Activated CD4-positive, alpha-beta T cell treated with anti-CD3 and anti-CD28 coated beads, Interleukin-2, amount 50 U/mL, for 48 hours (primary cell): ENCODE measurements at places on chromosomes 6 and 20.

DNA sequence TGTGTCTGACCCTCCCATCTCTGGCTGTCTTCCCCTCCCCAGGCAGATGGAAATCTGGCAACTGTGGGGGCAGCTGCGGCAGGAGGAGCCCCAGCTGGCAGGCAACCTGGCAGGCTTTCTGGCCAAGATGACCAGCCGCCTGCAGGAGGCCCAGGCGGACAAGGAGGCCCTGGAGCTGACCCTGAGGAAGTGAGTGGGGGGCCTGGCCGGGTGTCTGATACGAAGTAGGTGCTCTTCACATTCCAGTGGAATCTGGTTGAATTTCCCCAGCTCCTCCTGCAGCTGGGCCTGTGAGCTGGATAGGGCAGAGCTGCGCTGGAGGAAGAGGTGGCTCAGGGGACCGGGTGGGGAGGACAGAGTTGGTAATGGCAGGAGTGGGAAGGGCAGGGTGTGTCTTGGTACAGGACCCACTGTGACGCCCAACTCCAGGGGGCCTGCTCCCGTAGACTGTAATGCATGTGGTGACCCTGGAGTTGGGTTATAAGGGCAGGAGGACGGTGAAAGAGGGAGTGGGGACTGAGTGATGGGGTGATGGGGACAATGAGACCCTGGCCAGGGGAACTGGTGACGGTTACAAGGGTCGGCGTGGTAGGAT is 19.7 kb downstream of the RAB44 start:
- no peak for DNase-seq

DNA sequence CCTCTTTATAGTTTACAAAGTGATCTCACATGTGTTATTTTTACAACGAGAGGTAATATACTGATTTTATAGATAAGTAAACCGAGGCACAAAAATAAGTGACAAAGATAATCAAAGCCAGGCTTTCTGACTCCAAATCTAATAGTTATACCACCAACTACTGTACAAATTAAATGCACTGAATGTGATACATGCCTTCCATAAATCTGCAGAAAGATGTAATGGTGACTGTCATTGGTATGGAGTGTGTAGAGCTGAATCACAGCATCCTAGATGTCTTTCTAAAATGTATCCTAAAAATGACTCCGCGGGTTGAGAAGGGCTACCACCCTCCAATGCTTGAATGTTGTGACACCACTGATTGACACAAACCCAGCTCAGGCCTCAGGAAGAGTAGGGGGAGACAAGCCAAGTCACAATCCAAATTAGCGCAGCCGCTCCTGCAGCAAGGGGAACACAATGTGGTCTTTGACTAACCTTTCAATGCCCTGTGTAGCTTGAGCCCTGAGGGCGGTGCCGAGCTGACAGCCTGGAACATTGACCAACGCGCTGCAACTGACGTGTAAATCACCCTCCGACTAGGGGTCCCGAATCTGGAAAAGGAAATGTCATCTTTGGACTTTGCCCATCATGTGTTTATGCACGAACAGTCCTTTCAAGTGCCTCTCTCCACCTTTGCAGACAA is 136.8 kb downstream of the OLIG3 start:
- DNase-seq, result no peak

- no peak for DNase-seq
Observed at GRCh38 chr6:136587527-136587926, 37.3 kb upstream of the MAP7 start.

DNA sequence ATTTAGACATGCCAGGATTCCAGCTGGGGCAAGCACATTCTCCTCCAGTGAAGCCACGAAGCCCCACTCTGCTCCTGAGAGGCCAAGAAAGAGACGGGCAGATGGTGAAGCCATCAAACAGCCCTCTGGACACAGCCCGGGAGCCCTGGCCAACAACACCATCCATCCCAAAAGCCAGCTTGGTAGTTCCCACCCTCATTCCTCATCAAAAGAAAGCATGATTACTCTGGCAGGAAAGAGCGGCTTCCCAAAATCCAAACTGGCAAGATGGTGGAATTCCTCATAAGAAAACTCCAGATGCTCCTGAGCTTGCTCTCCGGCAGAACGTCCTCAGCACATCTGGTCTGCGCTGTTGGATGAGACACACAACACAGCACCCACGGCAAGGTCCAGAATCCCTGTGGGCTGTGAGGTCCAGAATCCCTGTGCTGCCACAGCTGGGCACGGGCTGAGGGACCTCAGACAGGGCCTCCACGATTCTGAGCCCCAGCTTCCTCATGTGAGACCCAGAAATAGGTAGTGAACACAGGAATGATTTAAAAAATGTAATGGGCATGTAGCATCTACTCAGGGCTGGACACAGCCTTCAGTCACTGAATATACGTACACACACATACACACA is 52.6 kb downstream of the THBS2 start:
- DNase-seq, result no peak

GRCh38 chr6:14981960-14982359 is 263.9 kb upstream of the JARID2 start:
- DNase-seq, result no peak

DNA sequence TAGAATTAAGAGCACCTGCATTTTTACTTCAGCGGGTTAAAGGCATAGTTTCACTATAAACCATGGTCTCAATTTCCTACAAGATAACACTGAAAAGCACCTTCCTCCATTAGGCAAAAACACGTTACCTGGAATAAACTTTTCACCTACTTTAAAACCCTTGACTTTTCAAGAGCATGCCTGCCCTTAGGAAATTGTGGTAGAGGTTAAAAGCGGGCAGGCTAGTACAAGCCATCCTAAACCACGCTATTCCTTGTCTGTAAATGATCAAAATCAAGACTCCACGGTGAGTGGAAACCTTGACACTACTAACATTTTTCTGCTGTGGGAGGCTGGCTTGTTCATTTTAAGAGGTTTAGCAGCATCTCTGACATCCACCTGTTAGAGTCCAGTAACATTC is 43.9 kb downstream of the NR2E1 start:
- no peak for DNase-seq

DNA sequence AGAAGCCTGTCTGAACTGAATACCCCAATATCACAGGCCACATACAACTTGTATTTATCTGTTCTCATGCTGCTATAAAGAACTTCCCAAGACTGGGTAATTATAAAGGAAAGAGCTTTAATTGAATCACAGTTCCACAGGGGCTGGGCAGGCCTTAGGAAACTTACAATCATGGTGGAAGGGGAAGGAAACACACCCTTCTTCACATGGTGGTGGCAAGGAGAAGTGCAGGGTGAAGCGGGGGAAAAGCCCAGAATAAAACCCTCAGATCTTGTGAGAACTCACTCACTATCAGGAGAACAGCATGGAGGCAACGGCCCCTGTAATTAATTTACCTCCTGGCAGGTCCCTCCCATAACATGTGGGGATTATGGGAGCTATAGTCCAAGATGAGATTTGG is 50.3 kb upstream of the FNDC1 start:
- DNase-seq, result no peak

DNA sequence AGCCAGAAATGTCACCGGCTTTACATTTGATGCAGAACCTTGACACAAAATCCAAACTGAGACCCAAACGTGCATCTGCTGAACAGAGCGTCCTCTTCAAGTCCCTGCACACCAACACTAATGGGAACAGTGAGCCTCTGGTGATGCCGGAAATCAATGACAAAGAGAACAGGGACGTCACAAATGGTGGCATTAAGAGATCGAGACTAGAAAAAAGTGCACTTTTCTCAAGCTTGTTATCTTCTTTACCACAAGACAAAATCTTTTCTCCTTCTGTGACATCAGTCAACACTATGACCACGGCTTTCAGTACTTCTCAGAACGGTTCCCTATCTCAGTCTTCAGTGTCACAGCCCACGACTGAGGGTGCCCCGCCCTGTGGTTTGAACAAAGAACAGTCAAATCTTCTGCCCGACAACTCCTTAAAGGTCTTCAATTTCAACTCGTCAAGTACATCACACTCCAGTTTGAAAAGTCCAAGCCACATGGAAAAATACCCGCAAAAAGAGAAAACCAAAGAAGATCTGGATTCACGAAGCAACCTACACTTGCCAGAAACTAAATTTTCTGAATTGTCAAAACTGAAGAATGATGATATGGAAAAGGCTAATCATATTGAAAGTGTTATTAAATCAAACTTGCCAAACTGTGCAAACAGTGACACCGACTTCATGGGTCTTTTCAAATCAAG is 108.4 kb downstream of the RTN4IP1 start:
- DNase-seq, result peak; percentile 74

- no peak for DNase-seq
Observed at GRCh38 chr6:52208612-52209011, 22.4 kb downstream of the IL17A start.

GRCh38 chr6:23180504-23181293 is 611.3 kb downstream of the HDGFL1 start:
- no peak for DNase-seq

- no peak for DNase-seq
Observed at GRCh38 chr20:21357844-21358243, 39.5 kb downstream of the NKX2-4 start.

GRCh38 chr6:161414707-161415106 is 140.8 kb upstream of the AGPAT4 start:
- no peak for DNase-seq

DNA sequence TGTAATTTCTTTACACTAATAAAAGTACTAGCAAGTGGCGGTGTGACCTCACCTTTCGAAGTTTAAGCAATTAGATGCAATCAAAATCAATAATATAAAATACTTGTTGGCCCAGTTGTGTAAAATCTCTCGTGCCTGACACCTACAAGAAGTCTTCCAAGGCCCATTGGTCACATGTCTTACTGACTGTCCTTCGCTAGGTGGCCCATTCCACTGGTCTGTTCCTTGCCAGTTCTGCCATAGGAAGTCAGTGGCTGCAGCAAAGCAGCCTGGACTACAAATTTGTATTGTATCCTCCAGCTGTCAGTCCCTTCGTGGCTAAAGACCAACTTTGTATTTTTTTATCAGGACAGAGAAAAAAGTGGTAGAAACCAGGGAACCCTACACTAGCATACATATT is 61.8 kb downstream of the CYB5R4 start:
- DNase-seq, result no peak

DNA sequence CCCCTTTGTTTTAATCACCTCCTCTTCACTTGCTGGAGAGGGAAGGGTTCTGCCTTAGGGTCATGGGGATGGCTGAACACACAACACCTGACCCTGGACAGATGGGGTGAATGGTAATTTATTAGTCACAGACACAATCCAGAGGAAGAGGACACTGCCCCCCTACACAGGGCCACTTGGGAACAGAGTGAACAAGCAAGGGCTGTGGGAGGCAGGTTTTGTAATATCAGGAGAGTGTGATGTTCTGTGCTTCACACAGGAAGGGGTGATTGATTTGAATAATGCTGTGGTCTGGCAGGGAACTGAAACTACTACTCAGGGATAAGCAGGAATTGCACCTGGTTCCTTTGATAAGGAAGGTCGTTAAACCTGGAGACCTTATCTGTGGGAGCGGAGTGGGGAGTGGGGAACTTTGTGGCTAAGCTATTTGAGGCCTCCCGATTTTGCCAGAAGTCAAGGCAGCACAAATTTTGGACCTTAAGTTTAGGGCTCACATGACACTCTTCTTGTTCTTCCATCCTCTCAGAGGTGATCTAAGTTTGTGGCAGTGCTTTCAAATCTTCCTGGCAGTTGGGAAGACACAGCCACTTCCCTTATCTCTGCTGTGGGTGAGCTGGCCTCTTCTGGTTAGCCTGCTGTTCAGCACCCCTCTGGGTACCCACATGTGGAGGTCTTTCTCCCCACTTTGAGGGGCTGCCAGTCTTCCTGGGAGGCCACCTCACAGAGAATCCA is 77.8 kb downstream of the CD164 start:
- DNase-seq, result peak; percentile 12

- no peak for DNase-seq
Observed at GRCh38 chr20:10209091-10209490, 9.5 kb upstream of the SNAP25 start.

- DNase-seq, result no peak
Observed at GRCh38 chr6:135606392-135606791, 108.9 kb upstream of the AHI1 start.
